Common myeloid progenitor, CD34-positive (primary cell): ENCODE measurements at places on chromosomes 12 and 14.

DNA sequence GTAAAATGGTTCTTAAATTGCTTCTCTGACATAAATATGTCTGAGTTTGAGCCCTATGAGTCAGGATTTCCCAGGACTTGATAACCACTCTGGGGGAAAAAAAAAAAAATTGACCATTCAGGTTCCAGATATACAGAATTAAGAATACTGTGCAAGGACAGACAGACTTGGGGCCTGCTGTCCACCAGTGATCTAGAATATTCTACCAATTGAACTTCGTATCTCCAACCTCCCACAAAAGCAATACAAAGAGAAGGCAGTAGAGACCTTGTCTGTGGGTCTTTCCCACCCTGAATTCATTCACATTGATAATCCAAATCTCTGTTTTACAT lies 4.1 kb downstream of the SINHCAF start:
- DNase-seq, result no peak

DNA sequence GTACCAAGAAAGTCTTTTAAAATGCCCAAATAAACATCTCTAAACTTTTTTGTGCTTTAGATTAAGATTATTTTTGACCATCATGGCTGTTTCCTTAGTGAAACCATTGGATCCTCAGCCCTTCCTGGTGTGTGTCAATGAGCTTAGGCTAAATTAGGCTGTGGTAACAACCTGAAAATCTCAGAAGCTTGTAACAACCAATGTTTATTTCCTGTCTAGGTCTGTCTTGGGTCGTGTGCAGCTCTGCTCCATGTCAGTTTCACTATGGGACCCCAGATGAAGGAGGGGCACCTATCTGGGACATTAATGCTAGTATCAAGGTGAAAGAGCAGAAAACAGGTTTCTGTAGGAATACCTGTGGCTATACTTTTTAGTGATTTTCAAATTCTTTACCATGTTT lies 49.9 kb downstream of the KCNMB4 start:
- no peak for DNase-seq

DNA sequence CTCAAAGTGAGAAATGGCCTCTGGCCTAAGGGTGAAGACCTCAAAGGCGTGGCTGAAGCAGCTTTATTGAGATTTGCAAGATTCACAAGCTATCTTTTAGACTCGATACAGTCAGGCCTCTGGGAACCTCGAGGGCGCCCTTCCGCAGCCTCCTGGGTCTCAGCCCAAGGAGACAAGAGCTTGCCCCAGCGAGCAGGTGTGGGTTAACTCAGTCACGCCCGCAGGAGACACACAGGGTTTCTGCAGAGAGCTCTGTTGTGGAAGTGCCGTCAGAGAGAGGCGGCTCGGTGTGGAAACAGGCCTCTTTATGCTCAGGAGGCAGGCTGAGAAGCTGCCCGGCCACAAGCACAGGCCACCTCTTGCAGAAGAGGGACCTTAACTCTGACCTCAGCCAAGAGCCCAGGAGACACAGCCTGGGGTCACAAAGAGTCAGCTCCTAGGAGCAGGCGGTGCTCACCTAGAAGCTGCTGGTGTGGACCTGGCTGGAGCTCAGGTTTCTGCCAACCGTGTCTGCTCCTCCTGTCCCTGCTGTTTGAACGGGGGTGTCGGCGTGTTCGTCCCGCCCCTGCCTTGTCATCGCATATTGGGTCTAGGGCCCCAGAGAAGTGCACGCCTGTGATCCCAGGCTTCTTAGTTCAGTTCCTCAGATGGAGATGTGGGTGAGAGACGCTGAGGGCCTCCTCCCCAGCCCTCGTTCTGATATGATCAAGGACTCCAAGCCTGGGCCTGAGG lies 42.1 kb upstream of the FBRSL1 start:
- DNase-seq, result no peak

DNA sequence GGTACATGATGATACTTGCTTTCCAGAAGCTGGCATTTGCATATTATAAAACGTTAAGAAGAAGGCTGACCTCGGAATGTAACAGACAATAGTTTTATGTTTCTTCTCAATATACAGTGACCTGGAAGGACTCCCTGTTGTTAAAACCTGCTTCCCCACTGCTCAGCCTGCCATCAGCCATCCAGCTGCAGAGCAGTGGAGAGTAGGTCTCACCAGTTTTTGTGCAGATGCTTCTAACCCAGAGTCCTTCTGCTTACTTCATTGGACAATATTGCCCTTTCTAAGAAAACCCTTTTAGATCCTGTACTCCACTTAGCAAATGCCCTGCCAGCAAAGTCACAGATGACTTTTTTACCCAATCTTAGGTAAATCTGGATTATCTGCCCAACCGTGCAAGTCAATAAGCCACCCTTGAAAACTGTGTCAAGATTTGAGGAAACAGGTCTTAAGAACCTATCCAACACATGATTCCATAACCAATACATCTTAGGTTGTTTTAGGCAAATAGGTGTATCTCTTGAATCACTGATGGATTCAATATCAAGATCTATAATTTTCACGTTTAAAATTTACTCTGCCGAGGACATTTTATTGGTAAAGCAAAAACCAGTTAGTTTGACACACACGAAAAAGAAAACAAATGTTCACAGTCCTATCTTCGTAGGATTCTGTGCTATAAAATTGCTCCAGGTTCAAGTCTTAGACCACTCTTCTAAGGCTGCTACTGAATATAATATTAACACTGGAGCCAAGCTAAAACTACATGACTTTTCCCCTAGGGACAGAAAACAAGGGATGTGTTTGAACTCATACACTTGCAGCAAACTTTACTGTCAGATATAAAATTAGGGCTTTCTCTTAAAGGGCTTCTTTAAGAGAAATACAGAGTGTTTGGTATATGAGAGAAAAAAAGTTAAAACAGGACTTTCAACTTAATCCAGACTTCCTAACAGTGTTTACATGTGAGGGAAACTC lies 5.7 kb downstream of the PHLDA1 start:
- no peak for DNase-seq

- DNase-seq, result no peak
Observed at GRCh38 chr12:31226639-31227038, 99.3 kb downstream of the SINHCAF start.

GRCh38 chr14:29846339-29847055 lies 81.2 kb downstream of the PRKD1 start:
- no peak for DNase-seq

DNA sequence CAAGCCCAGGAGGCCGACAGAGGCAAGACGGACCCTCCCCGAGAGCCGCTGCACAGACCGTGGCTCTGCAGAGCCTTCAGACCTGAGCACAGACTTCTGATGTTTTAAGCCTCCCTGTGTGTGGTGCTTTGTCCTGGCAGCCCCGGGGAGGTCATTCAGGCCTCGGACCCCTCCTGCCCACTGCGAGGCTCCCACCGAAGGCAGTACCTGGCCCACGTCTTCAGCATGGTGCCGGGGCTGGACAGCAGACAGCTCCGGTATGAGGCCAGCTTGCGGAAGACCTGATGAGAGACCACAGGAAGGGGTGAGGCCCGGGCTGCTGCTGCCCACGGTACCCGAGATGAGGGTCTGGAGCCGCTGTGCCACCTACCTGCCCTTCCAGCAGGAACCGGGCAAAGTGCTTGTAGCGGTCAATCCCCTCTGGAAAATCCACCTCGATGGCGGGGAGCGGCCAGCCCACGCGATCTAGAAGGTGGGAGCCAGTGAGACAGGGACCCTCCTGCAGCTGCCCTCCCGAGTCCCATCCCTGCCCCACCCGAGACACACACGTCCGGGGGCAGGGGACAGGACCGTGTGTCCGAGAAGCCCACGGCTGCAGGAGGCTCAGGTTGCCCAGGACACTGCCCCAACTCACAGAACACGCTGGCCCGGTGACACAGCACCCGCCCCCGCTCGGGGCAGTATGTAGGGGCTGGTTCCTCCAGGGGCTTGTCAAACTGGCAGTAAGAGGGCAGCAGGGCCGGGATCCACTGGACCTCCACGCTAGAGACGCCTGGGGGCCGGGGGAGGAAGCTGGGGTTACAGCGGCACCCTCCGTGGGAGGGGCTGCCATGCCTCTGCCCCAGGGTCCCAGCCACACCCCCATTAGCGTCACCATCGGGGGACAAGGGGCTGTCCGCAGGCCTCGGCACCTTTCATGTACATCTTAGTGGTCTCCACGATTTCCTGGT lies 35.6 kb upstream of the UBC start:
- DNase-seq, result no peak

DNA sequence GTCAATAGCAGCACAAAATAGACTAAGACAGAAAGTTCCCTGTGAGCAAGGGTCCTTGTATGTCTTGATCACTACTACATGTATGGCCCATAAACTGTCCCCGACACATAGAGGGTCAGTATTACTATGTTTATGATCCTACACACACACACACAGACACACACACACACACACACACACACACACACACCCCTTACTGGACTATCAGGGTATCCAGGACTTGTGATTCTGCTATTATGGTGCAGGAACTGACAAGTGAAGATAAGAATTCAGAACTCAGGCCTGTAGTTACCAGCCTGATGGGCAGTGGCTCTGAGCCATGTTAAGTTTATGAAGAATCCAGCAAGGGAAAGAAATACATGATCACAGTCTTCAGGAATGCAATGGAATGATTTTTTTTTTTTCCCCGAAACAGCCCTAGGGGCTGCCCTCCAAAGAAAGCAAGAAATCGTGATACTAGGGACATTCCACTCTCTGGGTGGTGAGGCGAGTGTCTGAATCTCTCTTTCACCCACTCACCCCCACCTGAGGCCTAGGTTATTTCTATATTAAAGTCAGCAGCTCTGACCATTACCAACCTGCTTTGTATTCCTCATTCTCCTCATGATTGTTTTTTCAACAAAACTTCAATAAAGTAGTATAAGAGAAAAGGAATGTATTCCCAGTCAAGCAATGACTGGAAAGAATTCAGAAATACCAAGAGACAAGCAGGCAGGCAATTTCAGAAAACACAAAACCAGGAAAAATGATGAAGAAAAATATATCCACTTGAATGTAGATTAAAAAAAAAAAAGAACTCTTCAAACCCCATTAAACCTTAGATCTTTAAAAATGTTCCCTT lies 105.8 kb downstream of the AVPR1A start:
- no peak for DNase-seq

DNA sequence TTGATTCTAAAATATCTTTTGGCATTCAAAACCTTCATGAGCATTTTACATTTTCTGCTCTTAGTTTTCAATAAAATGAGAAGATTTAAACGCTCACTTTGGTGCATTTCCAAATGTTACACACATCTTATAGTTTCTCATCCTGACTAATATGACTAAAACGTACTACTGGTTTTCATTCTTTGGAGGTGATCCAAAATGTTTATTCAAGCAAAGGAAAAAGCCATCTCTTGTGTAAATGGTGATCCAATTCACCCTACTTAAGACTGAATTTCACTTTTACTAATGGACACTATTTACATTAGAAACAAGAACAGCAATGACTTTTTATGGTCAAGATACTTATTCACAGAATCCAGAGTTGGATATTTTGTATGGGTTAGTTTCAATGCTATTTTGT lies 86.6 kb downstream of the KITLG start:
- DNase-seq, result no peak

DNA sequence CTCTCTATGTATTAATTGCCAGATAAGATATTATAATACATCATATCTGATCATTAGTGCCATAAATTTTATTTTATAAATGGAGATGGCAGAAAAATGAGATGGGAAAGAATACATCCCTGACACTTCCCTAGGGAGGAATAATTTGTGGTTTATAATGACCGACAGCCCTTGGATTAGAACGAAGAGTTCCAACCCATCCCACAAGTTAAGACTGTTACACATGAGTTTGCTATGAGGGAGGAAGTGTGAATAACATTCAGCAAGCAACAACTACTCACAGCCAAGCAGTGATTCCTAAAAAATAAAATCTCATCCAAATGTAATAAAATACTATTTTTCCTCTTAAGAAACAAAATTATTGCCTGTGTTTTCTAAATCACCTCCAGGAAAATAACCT lies 299.0 kb downstream of the CCDC91 start:
- no peak for DNase-seq

GRCh38 chr12:107536613-107537012 lies 149.0 kb upstream of the PWP1 start:
- DNase-seq, result no peak

GRCh38 chr12:106342397-106343213 lies 14.9 kb upstream of the POLR3B start:
- no peak for DNase-seq

GRCh38 chr14:38210587-38211216 lies 3.0 kb downstream of the SSTR1 start:
- DNase-seq, result no peak

- no peak for DNase-seq
Observed at GRCh38 chr12:114895081-114895480, 211.1 kb upstream of the TBX3 start.

GRCh38 chr12:75481013-75481705 lies 604 bp downstream of the GLIPR1 start:
- DNase-seq, result peak; percentile 85
